ENCODE measurements at places on chromosomes 13 and 19.

GRCh38 chr13:97853550-97853949 is 99.9 kb upstream of the IPO5 start:
- no peak for DNase-seq

DNA sequence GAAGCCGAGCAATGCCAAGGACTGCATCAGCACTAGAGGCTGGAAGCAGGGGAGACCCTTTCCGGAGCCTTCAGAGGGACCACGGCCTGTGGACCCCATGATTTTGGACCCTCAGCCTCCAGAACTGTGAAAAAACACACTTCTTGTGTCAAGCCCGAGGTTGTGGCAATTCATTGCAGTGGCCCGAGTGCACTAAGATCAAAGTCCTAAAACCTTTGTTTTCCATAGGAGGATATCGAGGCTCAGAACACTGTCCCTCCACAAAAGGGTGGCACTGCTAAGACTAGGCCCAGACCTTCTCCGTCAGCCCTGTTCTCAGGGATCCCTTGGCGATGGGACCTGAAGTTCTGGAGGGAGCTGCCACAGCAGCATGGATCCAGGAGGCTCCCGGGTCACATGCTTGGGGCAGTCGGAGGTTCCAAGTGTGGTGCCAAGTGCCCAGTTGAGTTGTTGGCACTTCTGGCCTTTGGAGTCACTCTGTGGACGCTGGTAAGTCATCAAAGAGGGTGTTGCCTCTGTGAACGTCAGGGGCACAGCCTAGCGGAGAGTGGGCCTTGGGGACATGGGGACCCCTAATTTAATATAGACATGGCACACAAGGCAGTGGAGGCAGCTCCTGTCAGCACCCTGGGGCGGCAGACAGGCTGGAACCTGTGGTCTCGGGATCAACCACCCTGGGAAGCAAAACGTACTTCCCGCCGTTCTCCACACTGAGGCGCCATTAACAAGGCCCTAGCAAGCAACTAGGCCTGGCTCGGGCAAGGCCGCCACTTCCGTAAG is 199.2 kb downstream of the COL4A1 start:
- no peak for DNase-seq

- no peak for DNase-seq
Observed at GRCh38 chr19:48673436-48674100, 751 bp upstream of the NTN5 start.

- DNase-seq, result no peak
Observed at GRCh38 chr13:112828082-112828699, 138.4 kb downstream of the ATP11A start.

DNA sequence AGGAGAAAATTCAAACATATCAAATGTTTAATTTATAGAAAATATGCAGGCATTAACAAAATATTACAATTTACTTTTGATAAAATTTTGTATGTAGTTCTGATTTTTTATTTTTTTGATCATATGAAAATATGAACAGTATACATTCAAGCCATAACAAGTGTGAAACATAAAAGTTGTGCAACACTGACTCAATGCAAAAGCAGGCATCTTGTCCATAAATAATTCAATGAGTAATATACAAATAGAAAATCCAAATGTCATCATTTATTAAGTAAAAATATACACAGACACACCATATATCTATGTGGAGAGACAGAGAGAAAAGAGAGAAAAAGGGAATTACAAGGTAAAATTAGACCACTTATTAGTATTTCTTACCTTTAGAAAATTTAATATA is 1183.9 kb downstream of the SLITRK1 start:
- DNase-seq, result no peak

GRCh38 chr19:47417107-47417745 is 2.1 kb downstream of the MEIS3 start:
- no peak for DNase-seq

- DNase-seq, result no peak
Observed at GRCh38 chr13:94974015-94974951, 261.9 kb upstream of the SOX21 start.

GRCh38 chr13:29496241-29496712 is 99.2 kb downstream of the SLC7A1 start:
- DNase-seq, result no peak

GRCh38 chr19:56619121-56619520 is 23.8 kb upstream of the SMIM17 start:
- DNase-seq, result no peak

DNA sequence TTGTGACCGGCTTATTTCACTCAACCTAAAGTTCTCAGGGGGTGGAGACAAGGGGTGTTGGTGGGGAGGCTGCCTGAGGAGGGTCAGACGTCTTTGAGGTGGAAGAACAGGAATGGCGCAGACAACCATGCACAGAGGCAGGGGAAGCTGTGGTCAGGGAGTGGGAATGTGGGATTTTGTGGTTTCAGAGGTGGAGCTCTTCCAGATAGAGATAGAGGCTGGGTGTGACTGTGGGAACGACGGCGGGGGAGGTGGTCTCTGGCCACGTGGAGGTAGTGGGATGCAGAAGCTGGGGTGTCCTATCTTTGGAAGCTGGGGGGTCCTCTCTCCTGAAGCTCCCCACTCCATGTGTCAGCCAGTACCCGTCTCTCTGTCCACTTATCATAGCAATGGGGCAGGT is 7.8 kb upstream of the KLK14 start:
- no peak for DNase-seq

GRCh38 chr13:83975655-83976165 is 93.4 kb upstream of the SLITRK1 start:
- DNase-seq, result no peak

- no peak for DNase-seq
Observed at GRCh38 chr13:37085606-37086005, 19.9 kb downstream of the CSNK1A1L start.

- DNase-seq, result no peak
Observed at GRCh38 chr13:93268327-93269028, 41.9 kb downstream of the GPC6 start.

DNA sequence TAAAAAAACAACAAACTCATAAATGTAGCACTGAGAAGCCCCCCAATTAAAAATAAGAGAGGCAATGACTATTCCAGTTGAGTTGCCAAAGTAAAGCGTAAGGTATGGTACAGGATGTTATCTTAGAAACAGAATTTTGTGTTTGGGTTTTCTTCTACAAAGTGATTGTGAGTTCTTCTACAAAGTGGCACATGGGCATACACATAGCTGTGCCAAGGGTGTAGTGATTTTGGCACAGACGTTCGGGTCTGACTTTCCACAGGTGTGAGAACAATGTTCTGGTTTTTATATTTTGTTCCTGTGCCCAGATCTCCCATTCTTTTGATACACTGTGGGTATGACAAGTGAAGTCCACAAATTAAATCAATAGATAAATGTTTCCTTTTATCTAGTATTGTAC is 190.1 kb upstream of the CSNK1A1L start:
- no peak for DNase-seq

DNA sequence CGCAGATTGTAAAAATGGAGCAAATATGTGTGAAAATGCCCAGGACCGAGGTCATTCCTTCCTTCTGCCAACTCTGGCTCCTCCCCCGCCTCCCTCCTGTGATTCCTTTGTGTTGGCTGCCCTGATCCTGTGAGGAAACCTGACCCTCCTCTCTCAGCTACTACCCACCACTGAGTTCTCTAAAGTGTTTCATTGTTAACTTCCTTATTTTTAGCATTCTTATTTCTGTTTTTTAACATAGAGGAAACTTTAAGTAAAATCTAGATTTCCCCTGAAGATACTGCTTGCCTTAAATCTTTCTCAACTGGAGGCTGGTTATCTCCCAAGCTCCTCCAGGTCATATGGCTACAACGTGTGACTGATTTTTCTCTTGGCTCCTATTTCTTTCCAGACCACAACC is 21.7 kb upstream of the FBXL3 start:
- DNase-seq, result no peak

GRCh38 chr13:21402586-21403307 is 56.4 kb downstream of the ZDHHC20 start:
- DNase-seq, result no peak

GRCh38 chr19:4744451-4745174 is 21.0 kb upstream of the DPP9 start:
- DNase-seq, result peak; percentile 57

DNA sequence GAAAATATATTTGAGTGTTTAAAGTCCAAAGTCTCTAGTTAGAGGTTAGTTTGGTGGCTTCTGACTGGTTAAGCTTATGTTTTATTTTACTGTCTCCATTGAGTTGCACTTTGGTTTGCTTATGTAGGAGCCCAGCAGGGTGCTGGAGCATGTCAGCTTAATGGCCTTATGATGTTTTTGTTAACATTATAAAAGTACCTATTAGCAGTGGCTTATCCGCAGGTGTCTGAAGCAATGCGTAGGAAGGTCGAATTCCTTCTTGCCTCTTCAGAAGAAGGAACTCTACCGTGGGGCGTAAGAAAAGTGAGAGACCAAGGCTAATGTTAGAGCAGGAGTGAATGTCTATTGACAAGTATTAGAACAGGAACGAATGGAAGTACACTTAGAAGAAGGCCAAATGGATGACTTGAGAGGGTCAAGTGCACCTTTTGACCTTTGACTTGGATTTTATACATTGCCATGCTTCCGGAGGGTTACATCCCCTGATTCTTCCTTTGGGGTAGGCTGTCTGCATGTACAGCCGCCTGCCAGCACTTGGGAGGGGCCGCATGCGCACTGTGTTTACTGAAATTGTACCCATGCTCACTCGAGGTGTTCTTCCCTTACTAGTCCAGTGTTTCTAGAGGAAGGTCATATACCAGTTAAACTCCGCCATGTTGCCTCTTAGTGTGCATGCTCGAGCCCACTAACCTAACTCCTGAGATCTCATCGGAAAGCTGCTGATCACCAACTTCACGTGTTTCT is 793.9 kb upstream of the PCDH9 start:
- no peak for DNase-seq

GRCh38 chr19:56341948-56342347 is 27.3 kb upstream of the ZSCAN5A start:
- DNase-seq, result no peak

- no peak for DNase-seq
Observed at GRCh38 chr13:77412116-77412635, 85.3 kb upstream of the MYCBP2 start.

DNA sequence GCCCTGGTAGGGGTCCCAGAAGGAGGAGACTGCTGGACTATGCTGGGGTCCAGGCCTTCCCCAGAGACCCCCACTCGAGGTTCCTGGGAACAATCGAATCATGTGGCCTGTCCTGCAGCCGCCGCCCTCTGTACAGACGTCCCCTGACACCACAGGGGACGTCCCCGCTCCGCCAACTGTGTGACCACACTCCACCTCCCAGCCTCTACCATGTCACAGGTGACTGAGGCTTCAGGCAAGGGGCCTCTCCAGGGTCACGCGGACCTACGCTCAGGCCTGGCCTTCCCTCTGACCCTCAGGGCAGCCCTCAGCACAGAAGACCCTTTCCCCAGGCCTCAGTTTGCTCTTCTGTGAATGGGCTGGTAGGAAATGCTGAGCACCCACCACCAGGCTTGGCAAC is 13.1 kb upstream of the TMEM161A start:
- no peak for DNase-seq

DNA sequence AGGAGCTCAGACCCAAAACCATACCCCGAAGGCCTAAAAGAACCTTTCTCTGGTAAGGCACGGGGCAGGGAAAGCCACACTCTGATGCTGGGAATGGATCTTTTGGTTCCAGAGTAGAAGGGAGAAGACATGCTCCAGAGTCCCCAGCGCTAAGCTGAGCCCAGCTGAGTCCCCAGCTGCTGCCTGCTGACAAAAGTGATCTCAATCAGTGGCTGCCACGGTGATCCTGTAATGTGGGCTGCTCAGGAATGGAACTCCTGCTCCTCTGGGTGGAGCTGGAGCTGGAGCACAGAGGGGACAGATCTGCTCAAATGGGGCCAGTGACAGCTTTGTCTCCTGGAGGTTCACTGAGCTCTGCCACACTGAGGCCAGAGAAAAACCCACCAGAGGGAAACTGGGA is 70.5 kb downstream of the MLLT1 start:
- DNase-seq, result no peak

DNA sequence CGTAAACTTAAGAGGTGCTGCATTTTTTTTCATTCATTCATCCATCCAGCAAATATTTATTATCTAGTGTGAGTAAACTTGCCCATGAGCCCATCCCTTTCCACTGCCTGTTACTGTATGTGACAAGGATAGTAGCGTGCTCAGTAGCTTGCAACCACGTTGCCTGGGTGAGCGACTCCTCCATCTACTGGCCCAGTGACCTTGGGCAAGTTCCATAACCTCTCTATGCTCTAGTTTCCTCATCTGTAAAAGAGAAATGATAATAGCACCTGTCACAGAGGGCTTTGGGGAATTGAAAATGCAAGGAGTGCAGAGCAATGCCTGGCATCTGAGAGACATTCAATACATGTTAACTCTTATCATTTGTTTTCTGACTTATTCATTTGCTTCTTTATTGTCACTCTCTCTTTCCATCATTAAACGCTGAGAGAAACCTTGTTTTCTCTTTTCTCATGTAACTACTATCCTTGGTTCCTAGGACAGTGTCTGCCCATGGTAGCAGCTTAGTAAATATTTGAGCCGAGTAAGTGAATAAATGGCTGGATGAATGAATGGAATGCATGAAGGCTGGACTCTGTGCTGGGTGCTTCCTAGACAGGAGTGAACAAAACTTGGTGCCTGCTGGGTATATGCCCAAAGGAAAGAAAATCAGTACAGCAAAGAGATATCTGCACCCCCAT is 19.9 kb downstream of the LRCH1 start:
- no peak for DNase-seq

- no peak for DNase-seq
Observed at GRCh38 chr19:3665681-3666544, 34.4 kb downstream of the PIP5K1C start.

GRCh38 chr13:48562296-48563066 is 29.6 kb upstream of the RCBTB2 start:
- DNase-seq, result no peak

GRCh38 chr19:41864374-41864773 is 4.3 kb downstream of the RPS19 start:
- no peak for DNase-seq

GRCh38 chr13:97231829-97232196 is 9.7 kb downstream of the MBNL2 start:
- no peak for DNase-seq

- no peak for DNase-seq
Observed at GRCh38 chr13:48493851-48494250, 39.0 kb downstream of the RCBTB2 start.

- peak; percentile 97 for DNase-seq
Observed at GRCh38 chr19:57527136-57527881, at the start of gene ZNF549. TSS of gene ZNF549 (plus strand) at chr19:57527356. CDS start at chr19:57527574, 218 bp downstream.

GRCh38 chr19:58394821-58395219 is 636 bp upstream of the RNF225 start:
- DNase-seq, result no peak

GRCh38 chr19:36489118-36489919 is at the start of gene ZNF566:
TSS of gene ZNF566 (minus strand) at chr19:36489561. CDS start at chr19:36476557, 13,004 bp downstream.
- DNase-seq, result peak; percentile 99

GRCh38 chr19:3137119-3137518 is 1.3 kb downstream of the GNA15 start:
- no peak for DNase-seq

DNA sequence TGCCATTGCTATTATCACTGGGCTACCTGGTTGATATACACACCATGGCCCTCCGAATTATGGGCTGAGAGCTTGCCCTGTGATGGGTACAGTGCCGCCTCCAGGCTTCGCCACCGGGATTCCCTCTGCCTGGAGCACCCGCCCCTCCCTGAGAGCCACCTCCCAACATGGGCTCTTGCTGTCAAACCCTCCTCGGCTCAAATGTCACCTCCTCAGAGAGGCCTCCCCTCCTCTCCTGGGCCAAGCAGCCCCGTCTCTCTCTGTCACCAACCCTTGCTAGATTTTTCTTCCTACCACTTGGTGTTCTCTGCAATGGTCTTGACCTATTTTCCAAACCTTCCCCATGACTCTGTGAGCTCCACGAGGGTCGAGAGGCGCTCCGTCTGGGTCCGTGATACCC is 12.2 kb upstream of the TLE2 start:
- DNase-seq, result no peak
